ENCODE measurements at places on chromosomes 2 and 18. TPM values are rescaled to one million over a fixed set of nuclear protein-coding genes. Genes with fewer than 3 reads are reported as not detected.

Gene BCL2
- 16.2 TPM for total RNA-seq

Gene CTAGE1
- not detected for total RNA-seq

Gene UGT1A4
- 7.5 TPM for total RNA-seq

Gene ETAA1
- total RNA-seq = 11.7 TPM

Gene TLX2
- total RNA-seq = 1.7 TPM

Gene MAPK4
- 2.0 TPM for total RNA-seq

Gene TWIST2
- 41.3 TPM for total RNA-seq

Gene CYP27A1
- total RNA-seq = 277 TPM

Gene DNAH7
- 1.3 TPM for total RNA-seq

Gene DNAJC5G
- total RNA-seq = not detected

Gene SP5
- 0.88 TPM for total RNA-seq

Gene RMC1
- 36.7 TPM for total RNA-seq

Gene COLEC12
- 4.4 TPM for total RNA-seq

Gene RIT2
- total RNA-seq = not detected

Gene KCNK3
- 1.1 TPM for total RNA-seq

Gene DSG2
- 173 TPM for total RNA-seq

Gene IL36B
- not detected for total RNA-seq

Gene RNF152
- 88.9 TPM for total RNA-seq

Gene ALKAL2
- not detected for total RNA-seq

Gene ZNF385B
- 3.9 TPM for total RNA-seq

Gene HOXD11
- total RNA-seq = not detected

Gene HS6ST1
- total RNA-seq = 52.0 TPM

Gene CYS1
- 1.6 TPM for total RNA-seq

Gene ACVR1C
- total RNA-seq = 4.2 TPM

Gene ZNF24
- total RNA-seq = 32.2 TPM

Gene ASB18
- not detected for total RNA-seq

Gene TSPYL6
- not detected for total RNA-seq

Gene NFATC1
- total RNA-seq = 2.1 TPM
